Gastroesophageal sphincter (tissue), 4 donors: ENCODE measurements at places on chromosomes 2 and 18.

DNA sequence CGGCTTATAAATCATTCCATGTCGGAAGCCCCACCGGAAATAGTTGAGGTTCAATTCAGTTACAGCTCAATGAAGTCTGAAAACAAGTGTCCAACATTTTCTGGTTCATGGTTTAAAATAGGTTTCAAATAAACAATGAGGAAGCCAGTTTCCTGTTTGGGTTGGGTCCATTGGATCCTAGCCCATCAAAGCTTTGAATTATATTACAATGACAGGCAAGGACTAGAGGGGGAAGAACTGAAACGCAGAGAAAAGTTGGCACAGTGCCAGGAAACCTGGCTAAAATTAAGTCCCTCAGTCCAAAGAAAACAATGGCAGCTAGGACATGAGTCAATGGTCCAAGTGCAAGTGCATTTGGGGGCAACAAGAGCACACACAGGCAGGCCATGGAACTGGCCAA lies 32.0 kb downstream of the SLC14A1 start:
- H3K36me3 ChIP-seq, result no peaks in the 10 kb centered on the region
- peaks cover 5% of the 10 kb centered on the region for H3K4me1 ChIP-seq
- peaks cover 15% of the 10 kb centered on the region for H3K27me3 ChIP-seq
- ATAC-seq, result peak; percentile 58
- no peak overlapping the region for H3K27ac ChIP-seq
- no peak overlapping the region for H3K4me3 ChIP-seq

DNA sequence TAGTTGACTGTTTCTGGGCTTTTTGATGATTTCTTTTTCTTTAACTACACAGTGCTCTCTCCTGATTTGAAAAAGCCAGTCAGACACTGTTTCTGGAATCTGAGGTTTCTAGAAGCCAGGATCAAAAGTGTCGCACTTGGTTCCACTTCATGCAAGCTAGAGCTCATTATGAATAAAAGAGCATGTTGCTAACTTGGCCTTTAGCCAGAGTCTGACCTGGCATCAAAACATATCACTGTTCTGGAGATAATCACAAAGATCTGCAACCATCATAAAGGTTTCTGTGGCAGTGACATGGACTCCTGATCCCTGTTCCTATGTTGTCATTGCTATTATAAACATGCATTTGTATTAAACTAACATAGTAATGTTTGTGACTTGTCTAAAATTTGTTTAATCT lies 76.1 kb upstream of the MAPRE2 start:
- H3K4me3 ChIP-seq, result no peak overlapping the region
- ATAC-seq, result no peak
- H3K27me3 ChIP-seq, result no peaks in the 10 kb centered on the region

DNA sequence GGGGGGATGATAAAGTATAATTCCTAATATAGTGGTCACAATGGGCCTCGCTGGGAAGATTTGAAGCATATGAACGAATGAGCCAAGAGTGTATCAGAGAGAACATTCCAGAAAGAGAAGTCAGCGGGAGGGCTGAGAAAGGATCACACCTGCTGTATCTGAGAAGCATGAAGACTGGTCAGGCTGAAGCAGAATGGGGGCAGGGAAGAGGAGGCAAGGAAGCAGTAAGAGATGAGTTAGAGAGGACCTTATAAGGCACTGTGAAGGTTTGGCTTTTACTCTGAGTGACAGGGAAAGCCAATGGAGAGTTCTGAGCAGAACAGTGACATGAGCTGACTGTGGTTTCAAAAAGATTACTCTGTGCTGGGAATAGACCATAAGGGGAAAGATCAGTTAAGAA lies 73.5 kb downstream of the CHN1 start:
- no peaks in the 10 kb centered on the region for H3K4me1 ChIP-seq
- no peak overlapping the region for H3K27ac ChIP-seq
- peaks cover 10% of the 10 kb centered on the region for H3K36me3 ChIP-seq
- no peaks in the 10 kb centered on the region for H3K27me3 ChIP-seq

DNA sequence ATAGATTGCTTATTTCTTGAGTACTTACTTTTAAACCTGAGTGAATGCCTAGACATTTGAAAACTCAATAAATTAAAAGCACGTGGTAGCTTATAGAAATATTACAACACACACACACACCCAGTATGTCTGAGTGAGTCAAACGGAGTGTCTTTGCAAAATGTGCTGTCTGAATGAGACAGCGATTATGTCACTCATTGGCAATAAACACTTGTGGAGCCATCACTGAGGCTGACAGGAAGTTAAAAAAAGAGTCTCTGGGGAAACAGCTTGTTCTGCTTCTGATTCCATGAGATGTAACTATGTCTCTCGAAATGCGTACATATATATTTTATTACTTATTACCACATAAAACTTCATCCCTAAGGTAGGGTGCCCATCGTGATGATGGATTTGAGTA lies 22.3 kb upstream of the VPS4B start:
- H3K36me3 ChIP-seq, result no peaks in the 10 kb centered on the region
- no peak overlapping the region for H3K4me3 ChIP-seq

GRCh38 chr2:127400533-127400896 lies 12.7 kb upstream of the MAP3K2 start:
- H3K27ac ChIP-seq, result no peak overlapping the region
- H3K4me1 ChIP-seq, result peaks cover 31% of the 10 kb centered on the region
- ATAC-seq, result no peak
- peak overlapping the region; percentile 19 for H3K4me3 ChIP-seq
- H3K27me3 ChIP-seq, result no peaks in the 10 kb centered on the region
- H3K36me3 ChIP-seq, result no peaks in the 10 kb centered on the region

- no peaks in the 10 kb centered on the region for H3K36me3 ChIP-seq
- no peak overlapping the region for H3K27ac ChIP-seq
- ATAC-seq, result no peak
- H3K27me3 ChIP-seq, result no peaks in the 10 kb centered on the region
- H3K4me3 ChIP-seq, result no peak overlapping the region
These were observed 142.9 kb upstream of the FIGN start for GRCh38 chr2:163878718-163879117.

DNA sequence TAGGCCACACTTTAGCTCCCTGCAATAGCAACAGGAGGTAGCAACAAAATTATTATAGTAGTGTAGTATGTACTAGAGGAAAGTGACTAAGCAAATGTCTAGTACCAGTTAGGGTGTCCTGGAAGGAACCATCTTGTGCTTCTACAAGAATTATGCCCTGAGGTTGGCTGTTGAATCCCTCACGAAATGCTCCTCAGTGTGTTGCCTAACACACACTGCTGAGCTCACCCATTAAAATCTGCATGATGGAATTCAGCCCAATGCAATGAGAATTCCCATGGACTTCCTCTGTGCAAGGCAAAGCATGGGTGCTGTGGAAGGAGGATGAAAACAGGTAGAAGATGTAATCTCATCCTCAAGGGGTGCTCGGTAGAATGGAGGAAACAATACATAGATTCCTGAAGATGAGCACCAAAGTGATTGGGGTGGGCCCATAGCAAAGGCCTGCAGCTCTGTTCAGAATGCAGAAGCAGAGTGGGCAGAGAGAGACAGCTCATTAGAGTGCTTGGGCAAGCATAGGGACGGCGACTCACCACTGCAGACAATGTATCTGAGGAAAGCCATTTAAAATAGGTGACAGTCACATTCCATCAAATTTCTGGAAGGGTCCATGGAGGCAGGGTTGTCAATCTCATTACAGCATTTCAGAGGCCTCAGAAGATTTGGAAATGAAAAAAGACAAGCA lies 1.2 kb upstream of the UGT1A7 start:
- H3K4me1 ChIP-seq, result no peaks in the 10 kb centered on the region
- ATAC-seq, result no peak
- H3K36me3 ChIP-seq, result no peaks in the 10 kb centered on the region
- H3K27ac ChIP-seq, result no peak overlapping the region
